ENCODE measurements at places on chromosomes 1 and 21. TPM values are rescaled to one million over a fixed set of nuclear protein-coding genes. Genes with fewer than 3 reads are reported as not detected.
A peak's percentile ranks its signal among the peaks of the same experiment; 100 is the strongest.

The GPR37L1 gene
- 0.28 TPM for total RNA-seq

DNA sequence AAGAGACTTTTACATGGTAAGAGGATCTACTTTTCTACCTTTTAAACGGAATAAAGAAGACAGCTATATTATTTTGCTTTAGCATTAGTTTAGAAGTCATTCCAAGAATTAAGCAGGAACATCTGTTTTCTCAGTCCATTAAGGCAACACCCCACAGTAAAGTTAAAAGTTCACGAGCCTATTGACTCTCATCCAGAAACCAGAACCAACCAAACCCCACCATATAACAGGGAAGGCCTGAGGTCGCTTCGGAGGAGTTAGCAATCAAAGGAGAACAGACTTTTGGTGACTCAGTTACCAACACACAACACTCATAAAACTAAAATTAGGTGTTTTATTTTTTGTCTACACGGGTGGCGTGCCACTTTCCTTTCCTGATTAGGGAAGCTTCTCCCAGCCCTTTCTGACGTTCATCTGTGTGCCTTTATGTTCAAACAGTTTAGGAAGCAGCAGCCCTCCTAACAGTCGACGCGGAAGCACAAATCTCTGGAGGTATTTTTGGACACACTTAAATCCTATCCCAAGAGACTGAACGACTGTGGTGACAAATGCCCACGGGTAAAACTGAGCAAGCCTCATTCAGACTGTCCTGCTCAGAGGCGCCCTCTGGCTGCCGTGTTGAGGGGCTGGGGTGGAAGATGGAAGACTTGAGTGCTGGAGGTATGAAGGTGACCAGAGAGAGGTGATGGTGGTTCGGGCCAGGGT, 8.6 kb upstream of the PLA2G2C start:
- no peaks in the 10 kb centered on the region for H3K27me3 ChIP-seq
- H3K4me3 ChIP-seq = no peak overlapping the region
- no peaks in the 10 kb centered on the region for H3K36me3 ChIP-seq
- H3K27ac ChIP-seq = no peak overlapping the region
- peaks cover 50% of the 10 kb centered on the region for H3K4me1 ChIP-seq

DNA sequence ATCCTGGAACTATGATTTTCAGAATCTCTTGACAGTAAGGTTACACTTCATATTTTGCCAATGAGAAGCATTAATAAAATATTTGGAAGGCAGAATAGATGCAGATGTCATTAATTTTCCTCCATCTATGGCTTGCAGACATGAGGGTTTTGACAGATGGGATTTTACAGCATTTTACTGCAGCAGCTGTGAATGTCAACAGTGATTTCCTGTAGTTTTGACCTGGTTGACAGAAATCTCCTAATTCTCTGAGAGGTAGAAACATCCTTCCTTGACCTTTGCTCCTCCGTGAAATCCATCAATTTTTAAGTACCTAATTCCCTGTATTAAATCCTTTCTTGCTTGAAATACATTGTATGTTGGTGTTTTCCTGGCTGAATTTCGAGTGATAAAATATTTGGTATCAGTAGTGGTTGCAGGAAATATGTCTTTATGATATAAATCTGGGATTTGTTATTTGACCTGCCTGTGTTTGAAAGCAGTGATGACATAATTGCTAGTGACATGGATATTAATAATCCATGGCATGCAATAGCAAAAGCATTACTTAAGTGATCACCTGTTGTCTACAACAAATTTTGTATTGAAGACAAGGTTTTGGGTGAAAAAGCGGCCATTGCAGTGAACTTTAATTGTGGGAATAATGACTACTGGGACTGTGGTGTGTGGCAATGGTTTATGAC, 73.9 kb downstream of the HLX start:
- no peak overlapping the region for H3K27ac ChIP-seq
- no peaks in the 10 kb centered on the region for H3K27me3 ChIP-seq
- H3K36me3 ChIP-seq = no peaks in the 10 kb centered on the region
- no peaks in the 10 kb centered on the region for H3K4me1 ChIP-seq
- no peak overlapping the region for H3K4me3 ChIP-seq

DNA sequence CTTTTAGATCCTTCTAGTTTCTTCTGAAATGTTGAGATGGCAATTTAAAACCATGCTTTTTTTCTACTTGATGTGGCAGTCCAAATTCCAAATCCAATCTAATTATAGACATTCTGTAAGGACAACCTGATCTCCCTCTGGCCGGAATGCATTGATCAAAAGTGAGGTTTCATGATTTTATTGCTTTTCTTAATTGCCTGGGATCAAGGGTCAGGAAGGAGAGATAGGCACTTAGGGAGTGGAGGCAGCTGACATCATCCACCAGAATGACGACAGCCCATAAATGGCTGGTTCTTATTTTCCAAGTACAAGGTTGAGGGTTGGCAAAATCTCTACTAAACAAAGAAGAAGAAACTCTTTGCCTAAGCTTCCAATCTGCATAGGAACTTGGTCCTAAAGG, 46.4 kb upstream of the SCCPDH start:
- H3K4me3 ChIP-seq = no peak overlapping the region
- no peaks in the 10 kb centered on the region for H3K27me3 ChIP-seq
- no peak for DNase-seq
- H3K4me1 ChIP-seq = peaks cover 18% of the 10 kb centered on the region
- H3K36me3 ChIP-seq = no peaks in the 10 kb centered on the region
- no peak overlapping the region for H3K27ac ChIP-seq

The TEDDM1 gene
- not detected for total RNA-seq

DNA sequence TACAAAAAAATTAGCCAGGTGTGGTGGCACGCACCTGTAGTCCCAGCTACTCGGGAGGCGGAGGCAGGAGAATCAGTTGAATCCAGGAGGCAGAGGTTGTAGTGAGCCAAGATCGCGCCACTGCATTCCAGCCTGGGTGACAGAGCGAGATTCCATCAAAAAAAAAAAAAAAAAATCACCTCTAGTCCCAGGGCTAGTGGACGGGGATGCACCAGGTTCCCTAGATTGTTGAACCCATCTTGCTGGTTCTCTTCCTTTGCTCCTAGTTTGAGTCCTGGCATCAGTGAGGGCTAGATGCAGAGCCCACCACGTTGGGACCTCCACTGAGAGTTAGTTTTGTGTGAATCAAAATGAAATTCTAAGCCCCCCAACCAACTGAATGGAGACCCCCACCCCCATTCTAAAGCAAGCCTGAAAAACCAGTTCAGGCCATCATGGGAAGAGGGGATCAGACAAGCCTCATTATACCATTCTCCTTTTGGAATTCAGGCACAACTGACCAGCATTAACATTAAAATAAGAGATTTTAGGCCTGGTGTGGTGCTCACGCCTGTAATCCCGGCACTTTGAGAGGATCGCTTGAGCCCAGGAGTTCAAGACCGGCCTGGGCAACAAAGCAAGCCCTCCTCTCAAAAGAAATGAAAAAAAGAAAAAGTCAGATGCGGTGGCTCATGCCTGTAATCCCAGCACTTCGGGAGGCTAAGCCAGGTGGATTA, 17.9 kb upstream of the L1TD1 start:
- no peaks in the 10 kb centered on the region for H3K27me3 ChIP-seq
- no peak overlapping the region for H3K4me3 ChIP-seq
- H3K36me3 ChIP-seq = no peaks in the 10 kb centered on the region
- no peak for DNase-seq

DNA sequence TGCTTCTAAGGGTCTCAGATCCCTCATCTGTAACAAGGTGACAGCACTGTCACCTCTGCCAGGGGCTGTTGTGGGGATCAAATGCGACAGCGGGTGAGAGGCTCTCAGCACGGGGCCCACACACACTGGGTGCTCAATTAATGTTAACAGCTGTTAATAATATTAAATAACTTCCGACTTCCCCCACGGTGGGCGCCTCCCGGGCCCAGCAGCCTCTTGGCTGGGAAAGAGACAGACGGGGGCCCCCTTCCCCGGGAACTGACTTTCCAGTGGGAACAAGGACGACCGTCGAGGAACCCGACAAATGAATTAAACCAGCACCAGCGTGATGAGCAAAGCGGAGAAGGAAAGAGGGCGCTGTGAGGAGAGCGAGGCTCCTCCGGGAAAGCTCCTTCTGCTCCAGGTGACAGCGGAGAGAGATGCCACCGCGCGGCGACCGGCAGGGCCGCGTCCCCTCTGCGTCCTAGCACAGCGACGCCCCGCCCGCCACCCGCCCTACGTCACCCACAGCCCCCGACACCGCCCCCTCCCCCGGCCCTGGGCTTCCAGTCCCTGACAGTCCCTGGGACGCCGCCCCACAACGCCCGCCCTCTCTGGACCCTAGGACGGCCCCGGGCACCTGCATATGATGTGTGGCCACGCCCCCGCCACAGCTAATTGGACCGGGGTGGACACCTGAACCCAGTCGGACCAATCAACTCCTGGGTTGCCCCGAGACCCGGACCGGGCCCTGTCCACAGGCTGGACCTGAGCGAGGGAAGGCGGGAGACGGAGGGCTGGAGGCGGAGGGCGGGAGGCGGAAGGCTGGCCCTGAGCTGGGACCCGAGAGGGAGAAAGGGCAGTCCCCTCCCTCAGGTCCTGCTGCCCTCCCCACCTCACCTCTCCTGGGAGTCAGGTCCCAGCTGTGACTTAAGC, 38.2 kb downstream of the MATN1 start:
- H3K27me3 ChIP-seq = peaks cover 32% of the 10 kb centered on the region
- no peak overlapping the region for H3K27ac ChIP-seq
- H3K36me3 ChIP-seq = no peaks in the 10 kb centered on the region
- H3K4me1 ChIP-seq = no peaks in the 10 kb centered on the region
- peak; percentile 68 for DNase-seq

Data from sigmoid colon (tissue), 7 donors.